Central memory CD4-positive, alpha-beta T cell (primary cell): ENCODE measurements at places on chromosomes 1 and 21.

DNA sequence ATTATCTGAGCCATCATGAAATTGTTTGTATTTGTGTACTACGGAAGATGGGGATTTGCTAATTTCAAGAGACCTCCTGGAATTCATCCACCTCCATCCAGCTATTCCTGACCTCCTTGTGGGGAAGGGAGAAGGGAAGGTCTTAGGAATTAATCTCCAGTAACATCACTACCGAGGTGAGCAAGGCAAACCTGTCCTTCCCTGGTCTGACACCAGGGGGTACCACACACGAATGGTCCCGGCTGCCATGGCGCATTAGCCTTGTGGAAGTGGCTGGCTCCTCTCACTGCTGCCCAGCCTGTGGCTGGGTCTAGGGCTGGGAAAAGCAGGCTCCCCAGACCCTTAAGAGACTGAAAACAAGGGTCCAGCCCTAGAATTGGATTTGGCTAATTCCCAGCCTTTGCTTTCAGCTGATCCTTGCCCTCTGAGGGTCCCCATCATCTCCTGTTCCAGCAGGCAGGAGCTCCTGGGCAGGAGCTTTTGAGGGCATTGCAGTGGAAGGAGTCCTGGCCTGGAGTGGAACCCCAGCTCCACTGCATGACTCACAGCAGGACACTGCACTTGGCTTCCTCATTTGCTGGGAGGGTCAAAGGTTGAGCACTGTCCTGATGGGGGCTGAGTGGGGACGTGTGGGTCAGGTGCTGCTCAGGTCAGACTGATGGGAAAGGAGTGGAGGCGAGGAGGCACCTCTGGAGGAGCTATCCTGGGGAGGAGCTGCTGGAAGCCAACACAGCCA, 34.8 kb downstream of the RIMS3 start:
- no peak for DNase-seq

DNA sequence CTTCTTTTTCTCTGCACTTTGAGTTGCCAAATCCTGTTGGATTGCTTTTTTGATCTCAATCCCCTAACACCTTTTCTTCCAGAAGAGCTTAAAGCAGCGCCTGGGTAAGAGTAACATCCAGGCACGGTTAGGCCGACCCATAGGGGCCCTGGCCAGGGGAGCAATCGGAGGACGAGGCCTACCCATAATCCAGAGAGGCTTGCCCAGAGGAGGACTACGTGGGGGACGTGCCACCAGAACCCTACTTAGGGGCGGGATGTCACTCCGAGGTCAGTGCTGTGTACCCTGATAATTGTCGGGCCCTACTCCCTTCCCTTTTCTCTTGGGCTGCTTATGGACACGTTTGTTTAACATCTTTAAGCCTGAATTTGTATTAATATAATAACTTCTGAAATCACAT, 8.3 kb downstream of the CHTOP start:
- no peak for DNase-seq

GRCh38 chr1:183058851-183059502, 35.8 kb downstream of the LAMC1 start:
- DNase-seq: no peak

GRCh38 chr1:11571906-11572616, 82.2 kb downstream of the FBXO2 start:
- DNase-seq: no peak

- DNase-seq: no peak
Observed at GRCh38 chr1:87501738-87502137, 173.1 kb downstream of the LMO4 start.

DNA sequence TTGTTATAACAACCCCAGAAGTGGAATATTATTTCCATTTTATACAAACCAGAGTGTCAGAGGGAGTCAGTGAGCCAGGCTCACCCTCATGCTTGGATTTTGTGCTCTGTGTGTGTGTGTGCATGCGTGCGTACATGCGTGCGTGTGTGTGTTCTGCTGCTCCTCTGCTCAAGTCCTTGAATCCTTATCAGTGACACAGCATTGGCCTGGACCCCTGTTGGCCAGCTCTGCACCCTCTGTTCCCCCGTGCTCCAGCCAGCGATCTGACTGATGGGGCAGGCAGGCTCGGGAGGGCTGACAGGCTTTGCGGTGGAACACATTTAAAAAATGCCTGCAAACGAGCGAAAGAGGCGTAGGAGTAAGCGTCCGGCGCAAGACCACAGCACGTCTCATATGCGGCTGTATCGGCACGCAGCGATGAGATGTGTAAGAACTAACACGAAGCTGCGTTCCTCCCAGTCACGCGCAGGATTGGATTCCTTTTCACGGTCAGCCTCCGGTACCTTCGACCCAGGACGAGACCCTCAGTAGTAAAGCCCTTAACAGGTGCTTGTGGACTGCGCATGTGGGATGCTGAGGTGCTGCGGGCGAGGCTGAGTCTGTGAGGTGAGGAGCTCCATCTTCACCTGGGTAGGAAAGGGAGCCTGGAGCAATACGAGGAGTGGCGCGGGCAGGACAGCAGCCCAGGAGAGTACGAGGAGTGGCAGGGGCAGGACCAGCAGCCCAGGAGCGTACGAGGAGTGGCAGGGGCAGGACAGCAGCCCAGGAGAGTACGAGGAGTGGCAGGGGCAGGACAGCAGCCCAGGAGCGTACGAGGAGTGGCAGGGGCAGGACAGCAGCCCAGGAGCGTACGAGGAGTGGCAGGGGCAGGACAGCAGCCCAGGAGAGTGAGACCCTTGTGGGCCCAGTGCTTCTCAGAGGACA, 130.9 kb downstream of the GALNT2 start:
- DNase-seq: no peak

DNA sequence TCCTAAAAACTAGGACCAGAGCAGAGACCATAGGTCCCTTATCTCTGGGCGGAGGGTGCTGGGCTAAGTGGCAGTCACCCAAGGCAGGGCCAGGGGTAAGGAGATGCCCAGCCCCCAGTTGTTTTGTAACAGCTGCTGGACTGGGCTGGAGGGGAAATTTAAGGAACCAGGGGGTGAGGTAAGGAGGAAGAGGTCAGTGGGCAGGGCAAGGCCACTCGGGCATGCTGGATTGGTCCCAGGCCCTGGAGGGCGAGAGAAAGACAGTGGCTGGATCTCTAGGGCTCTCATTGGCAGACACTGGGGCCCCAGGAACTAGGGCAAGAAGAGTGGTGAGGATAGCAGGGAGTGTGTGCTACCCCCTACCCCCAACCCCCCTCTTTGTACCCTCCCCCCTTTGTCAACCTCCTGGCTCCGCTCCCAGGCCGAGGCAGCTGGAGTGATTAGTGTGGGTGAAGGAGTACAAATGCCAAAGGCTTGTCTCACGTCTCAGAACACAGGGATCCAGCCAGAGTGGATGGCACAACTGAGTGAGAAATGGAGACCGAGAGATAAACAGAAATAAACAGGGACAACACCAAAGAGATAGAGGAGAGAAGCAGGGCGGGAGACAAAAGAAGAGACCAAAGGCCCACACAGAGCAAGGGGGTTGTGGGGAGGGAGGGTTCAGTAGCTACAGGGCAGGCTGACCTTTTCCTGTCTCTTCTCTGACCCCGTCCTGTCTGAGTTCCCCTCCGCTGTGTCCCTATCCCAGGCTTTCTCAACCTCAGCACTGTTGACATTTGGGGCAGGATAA, 20.5 kb upstream of the THRAP3 start:
- DNase-seq: no peak
